ENCODE measurements at places on chromosomes 13 and 19. TPM values are rescaled to one million over a fixed set of nuclear protein-coding genes. Genes with fewer than 3 reads are reported as not detected.

DNA sequence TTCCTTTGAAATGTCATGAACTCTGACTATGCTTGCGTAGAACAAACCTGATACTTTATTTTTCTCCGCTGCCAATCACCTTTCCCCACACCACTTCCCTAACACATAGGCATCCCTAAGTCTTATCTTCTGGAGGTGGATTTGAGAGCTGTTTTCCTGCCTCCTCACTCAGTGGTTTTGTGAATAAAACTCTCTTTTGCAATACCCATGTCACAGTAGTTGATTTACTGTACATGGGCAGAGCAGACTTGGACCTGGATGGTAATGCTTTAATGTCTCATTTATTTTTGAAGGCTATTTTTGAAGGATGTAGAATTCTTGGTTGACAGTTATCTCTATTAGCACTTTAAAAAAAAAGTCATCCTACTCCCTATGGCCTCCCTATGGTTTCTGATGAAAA is 881.8 kb downstream of the SLITRK5 start:
- no peak for DNase-seq
- no peaks in the 10 kb centered on the region for H3K4me1 ChIP-seq
- H3K27me3 ChIP-seq, result no peaks in the 10 kb centered on the region
- H3K4me3 ChIP-seq, result no peak overlapping the region

DNA sequence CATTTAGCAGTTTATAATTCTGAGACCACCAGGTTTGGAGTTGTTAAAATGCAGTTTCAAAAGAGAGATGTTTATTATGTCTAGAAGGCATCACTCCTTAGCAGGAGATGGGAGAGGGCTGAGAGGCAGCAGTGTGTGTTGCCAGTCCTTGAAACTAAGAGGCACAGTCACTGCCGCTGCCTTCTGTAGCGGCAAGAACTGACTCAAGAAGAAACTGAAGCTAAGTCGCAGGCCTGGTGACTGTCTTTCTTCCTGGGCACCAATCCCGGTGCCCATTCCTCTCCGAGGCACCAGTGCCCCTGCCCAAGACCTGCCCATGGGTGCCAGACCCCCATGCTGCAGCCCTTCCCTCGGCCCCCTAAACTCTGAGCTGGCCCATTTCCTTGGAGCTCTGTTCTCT is 20.1 kb downstream of the N4BP2L1 start:
- no peaks in the 10 kb centered on the region for H3K27me3 ChIP-seq
- H3K36me3 ChIP-seq, result no peaks in the 10 kb centered on the region

- H3K27me3 ChIP-seq, result no peaks in the 10 kb centered on the region
Measured at GRCh38 chr19:13404236-13404635, 102.0 kb downstream of the CACNA1A start.

- no peak overlapping the region for H3K27ac ChIP-seq
- no peaks in the 10 kb centered on the region for H3K4me1 ChIP-seq
- H3K4me3 ChIP-seq, result no peak overlapping the region
- no peaks in the 10 kb centered on the region for H3K36me3 ChIP-seq
- H3K27me3 ChIP-seq, result no peaks in the 10 kb centered on the region
Measured at GRCh38 chr19:15091918-15092753, 10.1 kb downstream of the OR1I1 start.

DNA sequence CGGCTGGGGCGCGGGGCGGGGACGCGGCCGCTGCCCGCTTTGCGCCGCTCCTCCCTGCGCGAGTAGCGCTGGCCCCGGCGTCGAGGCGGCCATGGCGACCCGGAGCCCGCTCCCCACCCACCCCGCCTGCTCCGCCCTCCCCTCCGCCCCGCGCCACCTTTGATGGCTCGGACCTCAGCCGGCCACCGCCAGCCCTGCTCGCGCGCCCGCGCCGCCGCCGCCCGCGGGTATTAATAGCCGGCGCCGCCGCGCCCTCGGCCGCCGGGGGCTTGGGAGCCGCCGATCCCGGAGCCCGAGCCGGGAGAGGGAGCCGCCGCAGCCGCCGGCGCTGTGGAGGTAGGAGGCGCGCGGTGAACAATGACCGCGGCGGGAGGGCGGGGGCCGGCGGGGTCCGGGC is 261 bp downstream of the FARP1 start:
- H3K4me3 ChIP-seq, result peak overlapping the region; percentile 57
- H3K4me1 ChIP-seq, result peaks cover 33% of the 10 kb centered on the region
- peaks cover 6% of the 10 kb centered on the region for H3K27me3 ChIP-seq
- no peaks in the 10 kb centered on the region for H3K36me3 ChIP-seq
- DNase-seq, result no peak

GRCh38 chr13:30529085-30529834 is 63.5 kb upstream of the HMGB1 start:
- no peaks in the 10 kb centered on the region for H3K27me3 ChIP-seq
- no peak overlapping the region for H3K27ac ChIP-seq
- DNase-seq, result no peak
- no peak overlapping the region for H3K4me3 ChIP-seq

- H3K4me1 ChIP-seq, result no peaks in the 10 kb centered on the region
- no peaks in the 10 kb centered on the region for H3K36me3 ChIP-seq
- H3K4me3 ChIP-seq, result no peak overlapping the region
Measured at GRCh38 chr19:43315851-43316250, 37.6 kb upstream of the CD177 start.

DNA sequence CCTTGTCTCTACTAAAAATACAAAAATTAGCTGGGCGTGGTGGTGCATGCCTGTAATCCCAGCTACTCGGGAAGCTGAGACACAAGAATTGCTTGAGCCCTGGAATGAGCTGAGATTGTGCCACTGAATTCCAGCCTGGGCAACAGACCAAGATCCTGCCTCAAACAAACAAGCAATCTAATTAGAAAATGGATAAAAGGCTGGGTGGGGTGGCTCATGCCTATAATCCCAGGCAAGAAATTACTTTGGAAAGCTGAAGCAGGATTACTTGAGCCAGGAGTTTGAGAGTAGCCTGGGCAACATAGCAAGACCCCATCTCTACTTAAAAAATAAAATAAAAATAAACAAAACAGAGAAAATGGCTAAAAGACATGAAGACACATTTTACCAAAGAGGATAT is 77.0 kb downstream of the CAB39L start:
- H3K4me1 ChIP-seq, result peaks cover 3% of the 10 kb centered on the region
- H3K4me3 ChIP-seq, result no peak overlapping the region
- no peaks in the 10 kb centered on the region for H3K27me3 ChIP-seq
- H3K36me3 ChIP-seq, result no peaks in the 10 kb centered on the region
- peak overlapping the region; percentile 14 for H3K27ac ChIP-seq

DNA sequence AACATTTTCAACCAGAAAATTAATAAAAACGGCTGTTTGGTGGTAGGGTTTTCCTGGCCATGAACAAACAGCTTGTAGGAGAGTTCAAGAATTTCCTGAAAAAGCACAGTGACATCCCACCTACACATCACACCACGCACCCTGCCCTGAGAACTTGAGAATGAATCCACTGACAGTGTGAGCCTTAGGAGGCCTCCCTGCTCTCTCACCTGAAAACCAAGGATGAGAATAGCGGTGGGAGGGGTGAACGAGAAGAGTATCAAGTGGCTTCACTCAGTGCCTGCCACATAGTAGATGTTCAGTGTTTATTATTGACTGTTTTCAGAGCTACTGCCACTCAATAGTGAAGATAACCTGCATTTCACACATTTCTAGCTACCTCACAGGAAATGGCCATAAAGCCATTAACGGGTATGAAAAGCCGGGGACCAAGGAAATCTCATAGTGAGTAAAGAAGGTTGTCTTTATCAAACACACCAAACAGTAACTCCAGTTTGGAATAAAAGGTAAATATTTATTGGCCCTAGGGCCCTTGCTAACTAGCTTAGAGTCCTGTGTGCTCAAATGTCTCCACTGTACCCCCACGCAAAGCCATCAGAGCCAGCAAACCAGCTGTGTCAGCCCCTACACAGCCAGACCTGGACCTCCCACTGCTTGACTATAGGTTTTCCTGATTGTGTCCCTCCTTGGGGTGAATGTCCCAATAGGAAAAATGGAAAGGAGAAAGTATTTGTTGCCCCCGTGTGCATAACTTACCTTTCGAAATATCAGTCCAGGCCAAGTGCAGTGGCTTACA is 40.6 kb downstream of the TPT1 start:
- DNase-seq, result no peak
- no peaks in the 10 kb centered on the region for H3K4me1 ChIP-seq
- H3K4me3 ChIP-seq, result no peak overlapping the region
- H3K27me3 ChIP-seq, result no peaks in the 10 kb centered on the region
- no peak overlapping the region for H3K27ac ChIP-seq

DNA sequence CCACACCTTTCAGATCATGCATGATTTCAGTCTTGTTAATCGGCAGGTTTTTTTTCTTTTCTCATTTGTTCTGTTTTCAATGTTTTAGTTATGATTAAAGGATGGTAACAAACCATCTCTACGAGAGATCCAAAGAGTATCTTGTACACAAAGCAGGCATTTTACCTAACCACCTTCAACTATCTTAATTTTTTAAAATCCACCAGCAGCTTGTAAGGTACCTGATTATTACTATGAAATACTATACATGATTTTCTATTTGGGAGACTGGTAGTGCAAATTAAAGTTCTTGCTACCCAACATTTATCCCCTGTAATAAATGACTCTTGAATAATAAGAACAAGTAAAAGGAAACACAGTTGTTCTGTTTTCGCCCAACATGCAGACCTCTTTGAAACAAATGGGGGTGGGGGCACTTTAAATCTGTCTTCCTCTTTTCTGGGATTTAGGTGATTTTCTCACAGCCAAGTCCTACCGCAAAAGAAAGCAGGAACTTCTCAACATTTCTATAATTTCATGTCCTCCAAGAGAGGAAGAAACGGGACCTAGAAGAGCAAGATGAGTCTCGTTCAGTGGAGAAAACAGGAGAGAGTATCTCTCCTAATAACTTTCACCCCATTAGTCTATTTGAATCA is 3.6 kb downstream of the POU4F1 start:
- peaks cover 52% of the 10 kb centered on the region for H3K4me1 ChIP-seq
- H3K4me3 ChIP-seq, result no peak overlapping the region
- H3K27me3 ChIP-seq, result peaks cover 74% of the 10 kb centered on the region

- H3K36me3 ChIP-seq, result peaks cover 4% of the 10 kb centered on the region
- H3K27me3 ChIP-seq, result no peaks in the 10 kb centered on the region
Measured at GRCh38 chr13:45401314-45401713, 16.9 kb downstream of the SLC25A30 start.

- no peaks in the 10 kb centered on the region for H3K36me3 ChIP-seq
- H3K27me3 ChIP-seq, result no peaks in the 10 kb centered on the region
- DNase-seq, result no peak
- no peak overlapping the region for H3K27ac ChIP-seq
- H3K4me3 ChIP-seq, result no peak overlapping the region
Measured at GRCh38 chr13:64293923-64294322, 2878.3 kb upstream of the PCDH20 start.

- DNase-seq, result no peak
- H3K4me1 ChIP-seq, result no peaks in the 10 kb centered on the region
- peaks cover 97% of the 10 kb centered on the region for H3K36me3 ChIP-seq
- H3K4me3 ChIP-seq, result no peak overlapping the region
- H3K27ac ChIP-seq, result no peak overlapping the region
Measured at GRCh38 chr19:40321566-40322270, 26.5 kb downstream of the C19orf47 start.

DNA sequence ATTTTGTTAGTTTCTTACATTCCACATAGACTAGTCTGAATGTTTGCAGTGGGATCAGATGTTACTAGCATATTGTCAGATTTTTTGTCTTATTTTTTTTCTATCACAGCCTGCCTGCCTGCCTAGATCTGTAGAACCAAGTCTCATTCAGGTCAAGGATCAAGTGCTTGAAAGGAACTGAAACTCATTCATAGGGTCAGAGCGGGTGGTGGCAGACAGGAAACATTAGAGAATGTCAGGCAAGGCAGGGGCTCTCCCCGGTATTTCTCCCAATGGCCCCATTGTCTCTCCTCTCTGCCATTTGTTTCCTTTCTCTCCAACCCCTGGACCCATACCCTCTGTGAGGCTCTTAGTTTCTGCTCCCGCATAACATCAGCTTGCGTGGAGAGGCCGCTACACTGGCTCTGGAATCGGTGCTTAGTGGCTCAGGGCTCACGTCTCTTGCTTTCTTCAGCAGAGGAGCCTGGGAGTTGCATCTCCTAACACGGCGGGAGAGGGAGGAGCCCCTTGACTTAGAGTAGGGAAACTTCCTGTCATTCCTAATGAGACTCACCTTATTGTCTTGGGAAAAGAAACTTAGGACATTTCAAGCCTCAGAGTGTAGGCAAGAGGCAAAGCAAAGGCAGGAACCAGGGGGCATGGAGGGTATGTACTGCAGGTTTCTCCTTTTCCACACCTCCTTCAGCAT is 35.6 kb upstream of the SPATA13 start:
- DNase-seq, result no peak
- H3K27me3 ChIP-seq, result no peaks in the 10 kb centered on the region
- no peak overlapping the region for H3K4me3 ChIP-seq
- no peak overlapping the region for H3K27ac ChIP-seq
- H3K36me3 ChIP-seq, result no peaks in the 10 kb centered on the region

- H3K36me3 ChIP-seq, result no peaks in the 10 kb centered on the region
- H3K4me1 ChIP-seq, result no peaks in the 10 kb centered on the region
- DNase-seq, result no peak
- H3K27me3 ChIP-seq, result no peaks in the 10 kb centered on the region
Measured at GRCh38 chr19:15212711-15213110, 11.9 kb upstream of the NOTCH3 start.

- H3K27ac ChIP-seq, result peak overlapping the region; percentile 21
- no peaks in the 10 kb centered on the region for H3K27me3 ChIP-seq
- no peaks in the 10 kb centered on the region for H3K36me3 ChIP-seq
- no peak overlapping the region for H3K4me3 ChIP-seq
Measured at GRCh38 chr13:24032674-24033073, 127.8 kb upstream of the SPATA13 start.

- H3K27ac ChIP-seq, result peak overlapping the region; percentile 86
- peak overlapping the region; percentile 37 for H3K4me3 ChIP-seq
- no peaks in the 10 kb centered on the region for H3K36me3 ChIP-seq
- H3K4me1 ChIP-seq, result peaks cover 54% of the 10 kb centered on the region
- DNase-seq, result no peak
- no peaks in the 10 kb centered on the region for H3K27me3 ChIP-seq
Measured at GRCh38 chr19:3142292-3142670, 6.4 kb downstream of the GNA15 start.

Gene KDELR1
- 75.0 TPM for total RNA-seq

Gene PSG6
- not detected for total RNA-seq

Gene FAM32A
- total RNA-seq, result 53.5 TPM

Gene FPR2
- 0.79 TPM for total RNA-seq

Gene MZT1
- total RNA-seq, result 8.4 TPM

Gene ZNF534
- total RNA-seq, result not detected
